Stimulated activated CD4-positive, alpha-beta T cell treated with anti-CD3 and anti-CD28 coated beads, Interleukin-15, amount 100 ng/mL, for 1 hour (primary cell): ENCODE measurements at places on chromosomes 11 and 22.

GRCh38 chr22:20229916-20230775 lies 38.0 kb downstream of the RTN4R start:
- DNase-seq = no peak

- no peak for DNase-seq
Observed at GRCh38 chr11:37914859-37915258, 1316.8 kb upstream of the RAG2 start.

- DNase-seq = no peak
Observed at GRCh38 chr22:24497841-24498258, 2.7 kb downstream of the UPB1 start.

DNA sequence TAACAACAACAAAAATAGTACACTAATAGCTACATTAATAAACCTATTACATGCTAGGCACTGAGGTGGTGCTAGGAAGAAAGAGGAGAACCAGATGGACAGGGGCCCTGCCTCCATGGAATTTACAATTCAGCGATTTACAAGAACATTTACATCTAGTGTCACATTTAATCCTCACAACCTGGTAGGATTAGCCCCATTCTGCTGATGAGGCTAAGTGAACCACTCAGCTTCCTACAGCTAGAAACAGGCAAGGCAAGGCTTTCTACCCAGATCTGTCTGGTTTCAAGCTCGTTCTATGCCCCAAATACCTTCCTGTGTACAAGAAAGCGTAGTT lies 368.4 kb downstream of the BUD13 start:
- DNase-seq = no peak

- DNase-seq = no peak
Observed at GRCh38 chr11:62399878-62400266, 19.0 kb upstream of the SCGB1A1 start.

- DNase-seq = no peak
Observed at GRCh38 chr11:21810650-21811049, 382.2 kb upstream of the ANO5 start.

- DNase-seq = no peak
Observed at GRCh38 chr22:34763496-34763895, 302.5 kb upstream of the ISX start.

GRCh38 chr11:21474529-21474928 lies 718.4 kb upstream of the ANO5 start:
- DNase-seq = no peak

DNA sequence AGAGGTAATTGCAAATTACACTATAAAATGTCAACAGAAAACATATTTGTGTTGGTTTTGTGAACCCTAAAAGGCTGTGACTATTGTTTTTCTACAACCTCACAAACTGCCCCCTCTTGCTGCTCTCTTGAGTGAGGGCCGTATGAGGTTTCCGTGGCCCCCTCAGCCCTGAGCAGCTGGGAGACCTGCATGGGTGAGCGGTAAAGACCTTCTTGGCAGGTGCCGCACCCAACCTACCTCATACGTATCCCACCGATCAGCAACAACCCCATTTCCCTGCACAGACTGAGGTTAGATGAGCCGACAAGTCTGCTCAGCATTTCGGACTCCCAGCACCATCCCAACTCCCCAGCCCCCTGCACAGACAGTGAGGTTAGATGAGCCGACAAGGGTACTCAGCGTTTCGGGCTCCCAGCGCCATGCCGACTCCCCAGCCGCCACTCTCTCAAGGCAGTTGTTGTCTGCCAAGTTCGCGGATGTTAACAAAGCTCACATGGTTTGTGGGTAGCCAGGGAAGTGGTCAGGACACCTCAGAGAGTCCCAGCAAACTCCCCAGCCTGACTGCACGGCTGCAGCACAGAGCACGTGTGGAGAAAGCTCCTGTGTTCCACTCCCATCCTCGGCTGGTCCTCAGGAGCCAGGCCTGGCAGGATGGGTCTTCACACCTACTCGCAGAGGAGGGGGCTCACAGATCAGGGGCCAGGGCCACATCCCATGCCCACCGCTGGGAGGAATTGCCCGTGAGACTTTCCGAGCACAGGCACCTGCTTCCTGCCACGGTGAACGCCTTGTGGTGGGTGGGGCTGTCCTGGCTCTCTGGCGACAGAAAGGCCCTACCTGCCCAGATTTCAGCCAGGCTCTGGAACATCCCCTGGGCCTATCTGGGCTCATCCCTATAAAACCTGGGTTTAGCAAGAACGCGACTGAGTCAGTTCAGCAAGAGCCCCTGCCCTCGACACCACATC lies 502.9 kb downstream of the BRD1 start:
- DNase-seq = no peak

GRCh38 chr22:27241430-27242321 lies 559.9 kb downstream of the MN1 start:
- no peak for DNase-seq

- no peak for DNase-seq
Observed at GRCh38 chr11:21582791-21583190, 610.1 kb upstream of the ANO5 start.

DNA sequence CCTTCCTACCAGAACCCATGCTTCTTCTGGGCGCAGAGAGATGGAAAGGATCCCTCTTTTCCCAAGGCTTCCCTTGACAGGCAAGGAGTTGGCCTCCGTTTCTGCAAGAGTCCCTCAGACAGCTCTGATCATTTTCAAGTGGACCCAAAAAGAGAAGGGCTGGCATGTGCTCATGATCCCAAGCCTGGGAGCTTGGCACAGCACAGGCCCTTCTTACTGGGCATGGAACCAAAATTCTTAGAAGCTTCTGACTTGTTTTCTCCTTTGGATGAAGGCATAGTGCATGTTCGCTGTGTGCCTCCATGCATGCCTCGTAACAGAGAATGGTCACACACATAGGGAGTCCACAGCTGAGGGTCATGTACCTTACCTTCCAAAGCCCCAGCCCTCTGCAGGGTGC lies 449.6 kb downstream of the MIAT start:
- DNase-seq = no peak

- no peak for DNase-seq
Observed at GRCh38 chr11:88494848-88495247, 157.3 kb upstream of the CTSC start.

DNA sequence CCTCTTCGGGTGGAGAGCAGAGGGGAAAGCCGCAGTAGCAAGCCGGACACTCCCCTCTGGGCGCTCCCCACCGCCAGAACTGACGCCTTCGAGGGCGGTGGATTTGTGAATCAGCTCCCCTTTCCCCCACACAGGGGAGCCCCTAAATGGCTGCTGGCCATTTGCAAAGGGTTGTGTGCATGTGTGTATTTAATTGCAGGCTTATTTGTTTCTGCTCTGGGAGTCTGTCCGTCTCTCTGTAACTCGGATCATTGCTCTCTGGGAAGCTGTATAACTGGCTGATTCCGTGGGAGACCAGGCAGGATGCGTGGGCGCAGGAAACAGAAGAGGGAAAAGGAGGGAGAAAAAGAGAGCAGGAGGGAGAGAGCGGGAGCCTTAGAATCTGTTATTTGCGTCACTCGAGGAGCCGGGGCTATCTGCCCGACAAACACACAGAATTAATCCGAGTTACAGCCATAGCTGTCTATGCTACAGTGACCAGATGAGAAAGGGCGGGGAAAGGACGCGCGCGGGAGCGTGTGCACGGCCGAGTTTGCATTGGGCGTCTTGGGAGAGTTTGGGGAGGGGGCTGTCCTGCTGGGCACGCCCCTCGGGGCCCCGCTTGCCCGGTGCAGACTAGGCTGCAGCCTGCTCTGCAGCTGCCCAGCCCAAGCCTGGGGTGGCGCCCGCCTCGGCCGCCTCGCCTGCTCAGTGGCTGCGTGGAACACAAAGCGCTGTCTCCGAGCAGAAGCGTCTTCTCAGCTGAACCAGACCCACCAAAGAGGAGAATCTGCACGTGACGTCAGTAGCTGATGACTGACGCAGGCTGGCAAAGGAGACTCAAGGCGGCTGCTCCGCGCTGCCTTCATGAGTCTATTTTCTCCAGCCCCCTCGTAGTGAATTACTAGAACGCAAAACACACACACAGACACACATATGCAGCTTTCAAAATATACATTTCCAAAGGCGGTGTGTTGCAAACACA lies 105.3 kb upstream of the HSD17B12 start:
- DNase-seq = no peak

DNA sequence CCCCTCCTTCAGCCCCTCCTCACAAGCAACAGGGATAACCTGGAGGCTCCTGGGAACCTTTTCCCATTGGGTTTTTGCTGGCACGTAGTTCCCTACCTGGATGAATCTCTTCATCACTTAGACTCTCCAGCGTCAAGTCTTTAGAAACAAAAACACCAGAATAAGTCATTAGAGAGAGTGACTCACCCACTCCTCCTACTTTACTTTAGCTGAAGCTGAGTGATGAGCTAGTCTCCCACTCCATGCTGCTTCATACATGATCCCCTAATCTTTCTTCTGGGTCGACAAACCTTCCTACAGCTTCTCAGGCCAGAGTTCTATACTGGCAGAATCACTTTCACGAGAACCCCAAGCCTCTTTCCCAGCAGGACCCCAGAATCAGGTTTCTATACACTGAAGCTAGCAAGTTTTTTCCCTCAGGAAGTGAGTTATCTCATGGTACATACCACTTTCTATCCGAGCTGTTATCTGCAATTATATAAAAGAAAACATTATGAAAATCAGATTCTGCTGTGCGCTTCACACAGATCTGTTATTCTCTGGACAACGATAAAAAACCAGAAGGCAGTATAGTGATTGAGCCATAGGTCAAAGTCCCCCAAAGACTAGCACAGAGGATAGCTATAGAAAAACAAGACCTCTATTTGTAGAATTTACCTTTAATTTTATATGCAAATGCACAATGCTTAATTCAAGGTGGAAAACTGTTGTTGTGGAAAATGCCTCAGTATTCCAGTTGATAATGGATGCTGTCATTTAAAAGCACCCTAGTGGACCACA lies 18.7 kb downstream of the DRICH1 start:
- DNase-seq = no peak

DNA sequence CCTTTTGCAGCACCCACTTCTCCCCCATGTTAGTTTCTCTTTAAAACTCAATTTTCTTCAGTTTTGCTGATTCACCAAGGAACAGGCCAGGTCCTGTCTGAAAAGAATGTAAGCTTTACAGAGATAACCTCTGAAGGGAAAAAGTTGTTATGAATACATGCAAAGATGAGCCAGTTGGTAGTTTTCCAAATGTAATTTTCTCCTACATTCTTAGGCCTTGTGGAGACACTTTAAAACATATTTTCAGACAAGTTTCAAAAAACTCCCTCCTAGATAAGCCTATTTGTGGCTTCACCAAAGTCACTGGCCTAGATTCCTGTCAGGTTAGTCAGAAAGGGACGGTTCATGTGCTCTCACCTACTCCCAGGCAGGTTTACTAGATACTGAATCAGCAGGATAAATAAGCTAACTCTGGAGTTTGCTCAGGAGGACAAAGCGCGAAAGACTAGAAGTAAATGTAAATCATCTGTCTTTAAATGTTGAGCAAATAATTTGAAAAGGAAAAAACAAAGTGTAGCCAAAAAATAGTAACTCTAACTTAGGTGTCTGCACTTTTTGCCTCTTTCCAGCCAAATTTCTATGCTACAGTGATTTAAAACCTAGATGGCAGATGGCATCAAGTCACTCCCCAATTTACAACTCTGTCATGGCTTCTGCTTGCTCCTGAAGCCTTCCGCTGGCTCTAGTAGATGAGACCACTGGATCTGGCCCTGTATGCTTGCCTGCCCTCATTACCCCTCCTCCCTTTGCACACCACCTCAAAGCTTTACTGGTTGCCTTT lies 4.9 kb upstream of the ATP6V1E1 start:
- no peak for DNase-seq

GRCh38 chr11:14258221-14258935 lies 100.6 kb downstream of the RRAS2 start:
- no peak for DNase-seq

GRCh38 chr22:38871360-38872171 lies 450 bp downstream of the CBX6 start:
- DNase-seq = no peak

GRCh38 chr11:45909594-45910475 lies 2.8 kb upstream of the FREY1 start:
- DNase-seq = no peak

DNA sequence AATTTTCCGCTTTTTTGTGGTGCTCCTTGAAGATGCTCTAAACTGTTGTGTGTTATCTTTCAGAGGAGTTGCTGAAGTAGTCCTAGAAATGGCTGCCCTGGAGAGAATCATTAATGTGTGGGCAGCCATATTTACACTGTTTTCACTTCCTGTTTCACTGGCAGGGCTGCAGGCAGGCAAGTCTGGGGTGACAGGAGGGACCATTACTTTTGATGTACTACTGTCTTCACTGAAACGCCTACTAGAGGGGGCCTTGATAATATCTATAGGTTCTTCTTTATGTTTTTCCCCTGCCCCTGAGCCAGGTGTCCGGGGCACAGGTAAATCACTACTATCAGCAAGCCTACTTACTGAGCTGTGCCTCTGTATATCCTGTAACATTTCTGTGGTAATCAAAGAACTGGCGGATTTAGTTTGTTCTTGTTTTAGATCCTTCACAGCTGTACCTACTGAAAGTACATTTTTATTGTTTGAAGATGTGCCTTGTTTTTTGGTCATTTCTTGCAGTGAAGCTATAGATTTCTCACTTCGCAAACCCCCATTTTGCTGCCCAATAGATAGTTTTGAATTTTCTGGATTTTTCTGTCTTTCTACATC lies 39.7 kb downstream of the ACAT1 start:
- no peak for DNase-seq

GRCh38 chr11:44574610-44575287 lies 9.3 kb downstream of the CD82 start:
- DNase-seq = no peak

GRCh38 chr11:71336996-71337754 lies 84.8 kb upstream of the SHANK2 start:
- no peak for DNase-seq

- DNase-seq = no peak
Observed at GRCh38 chr11:35347921-35348331, 71.4 kb downstream of the SLC1A2 start.

GRCh38 chr11:19664886-19665548 lies 47.6 kb upstream of the NAV2 start:
- DNase-seq = no peak

DNA sequence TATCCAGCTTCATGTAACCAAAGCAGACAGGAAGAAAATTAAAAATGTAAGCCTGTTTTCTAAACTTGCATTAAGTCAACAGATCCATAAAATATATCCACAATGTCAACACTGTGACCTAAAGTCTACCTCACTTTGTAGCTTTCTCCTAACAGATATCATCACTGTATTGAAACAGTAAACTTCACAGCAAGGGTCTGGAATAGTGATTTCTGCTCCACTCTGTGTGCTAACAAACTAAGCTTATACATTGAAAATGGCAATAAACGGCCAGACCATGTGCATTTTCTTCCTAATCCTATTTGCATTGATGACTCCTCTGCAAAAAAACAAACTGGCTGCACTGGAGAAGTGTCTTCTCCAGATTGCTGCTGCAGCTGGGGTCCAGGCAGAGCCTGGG lies 26.8 kb downstream of the CADM1 start:
- no peak for DNase-seq
